Ascending aorta (tissue), 2 donors: ENCODE measurements at places on chromosomes 7 and 10.

DNA sequence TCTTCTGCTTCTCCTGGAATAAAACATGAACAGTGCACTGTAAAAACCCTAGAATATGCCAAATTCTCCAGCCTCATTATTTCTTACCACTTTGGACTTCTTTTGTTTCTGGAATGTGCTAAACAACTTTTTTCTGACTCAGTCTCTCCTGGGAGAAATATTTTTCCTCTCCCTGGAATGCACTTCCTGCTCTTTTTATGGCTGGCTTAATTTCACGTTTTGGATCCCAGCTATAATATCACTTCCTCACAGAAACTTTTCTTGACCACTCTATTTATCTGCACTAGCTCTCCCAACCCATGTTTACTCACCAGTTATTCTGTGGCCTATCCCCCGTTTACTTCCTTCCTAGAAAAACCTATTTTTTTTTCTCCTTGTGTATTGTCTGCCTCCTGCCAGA lies 26.7 kb downstream of the ABCB5 start:
- no peaks in the 10 kb centered on the region for H3K27me3 ChIP-seq
- H3K27ac ChIP-seq, result no peak overlapping the region
- no peak for DNase-seq
- no peak overlapping the region for H3K4me3 ChIP-seq

GRCh38 chr7:43406961-43407360 lies 175.9 kb upstream of the STK17A start:
- H3K4me3 ChIP-seq, result no peak overlapping the region
- no peak overlapping the region for H3K27ac ChIP-seq
- H3K27me3 ChIP-seq, result no peaks in the 10 kb centered on the region
- DNase-seq, result no peak
- no peaks in the 10 kb centered on the region for H3K36me3 ChIP-seq

- H3K36me3 ChIP-seq, result no peaks in the 10 kb centered on the region
- H3K4me1 ChIP-seq, result no peaks in the 10 kb centered on the region
- no peak for DNase-seq
- no peaks in the 10 kb centered on the region for H3K27me3 ChIP-seq
- H3K4me3 ChIP-seq, result no peak overlapping the region
Observed at GRCh38 chr10:44458671-44459413, 73.9 kb upstream of the CXCL12 start.

GRCh38 chr7:41744161-41744560 lies 41.3 kb upstream of the INHBA start:
- H3K27ac ChIP-seq, result no peak overlapping the region
- no peaks in the 10 kb centered on the region for H3K4me1 ChIP-seq
- no peaks in the 10 kb centered on the region for H3K36me3 ChIP-seq
- H3K4me3 ChIP-seq, result no peak overlapping the region
- no peaks in the 10 kb centered on the region for H3K27me3 ChIP-seq

GRCh38 chr7:50062951-50063350 lies 30.1 kb downstream of the ZPBP start:
- H3K36me3 ChIP-seq, result no peaks in the 10 kb centered on the region
- no peaks in the 10 kb centered on the region for H3K27me3 ChIP-seq

DNA sequence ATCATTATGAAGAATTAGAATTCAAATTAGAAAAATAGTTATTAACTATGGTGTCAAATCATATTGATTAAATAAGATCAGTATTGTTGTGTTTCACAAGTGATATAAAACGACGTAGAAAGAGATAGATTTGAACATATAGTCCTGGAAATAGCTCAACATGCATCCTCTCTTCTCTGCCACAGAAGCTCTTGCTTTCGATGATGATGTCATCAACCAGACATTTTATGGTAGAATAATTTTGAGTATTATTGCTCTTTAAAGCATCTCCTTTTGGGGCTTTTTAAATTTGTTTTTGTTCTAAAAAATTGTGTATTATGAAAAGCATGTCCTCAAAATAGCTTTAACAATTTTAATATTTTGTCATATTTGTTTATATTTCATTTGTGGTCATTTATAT lies 95.0 kb downstream of the DGKB start:
- H3K4me1 ChIP-seq, result no peaks in the 10 kb centered on the region
- H3K36me3 ChIP-seq, result no peaks in the 10 kb centered on the region
- no peak overlapping the region for H3K4me3 ChIP-seq

GRCh38 chr10:114674346-114674745 lies 16.3 kb upstream of the ABLIM1 start:
- H3K27me3 ChIP-seq, result no peaks in the 10 kb centered on the region
- H3K36me3 ChIP-seq, result no peaks in the 10 kb centered on the region
- DNase-seq, result no peak
- H3K4me3 ChIP-seq, result no peak overlapping the region
- H3K4me1 ChIP-seq, result no peaks in the 10 kb centered on the region

GRCh38 chr7:157017149-157017548 lies 6.7 kb upstream of the MNX1 start:
- H3K4me1 ChIP-seq, result no peaks in the 10 kb centered on the region

GRCh38 chr10:71549766-71550533 lies 153.2 kb downstream of the CDH23 start:
- H3K27me3 ChIP-seq, result no peaks in the 10 kb centered on the region
- peaks cover 4% of the 10 kb centered on the region for H3K4me1 ChIP-seq
- no peak overlapping the region for H3K4me3 ChIP-seq
- no peak overlapping the region for H3K27ac ChIP-seq

GRCh38 chr7:75921479-75921878 lies 6.5 kb downstream of the POR start:
- H3K36me3 ChIP-seq, result no peaks in the 10 kb centered on the region
- no peak for DNase-seq
- H3K4me3 ChIP-seq, result no peak overlapping the region
- no peaks in the 10 kb centered on the region for H3K27me3 ChIP-seq
- no peak overlapping the region for H3K27ac ChIP-seq

DNA sequence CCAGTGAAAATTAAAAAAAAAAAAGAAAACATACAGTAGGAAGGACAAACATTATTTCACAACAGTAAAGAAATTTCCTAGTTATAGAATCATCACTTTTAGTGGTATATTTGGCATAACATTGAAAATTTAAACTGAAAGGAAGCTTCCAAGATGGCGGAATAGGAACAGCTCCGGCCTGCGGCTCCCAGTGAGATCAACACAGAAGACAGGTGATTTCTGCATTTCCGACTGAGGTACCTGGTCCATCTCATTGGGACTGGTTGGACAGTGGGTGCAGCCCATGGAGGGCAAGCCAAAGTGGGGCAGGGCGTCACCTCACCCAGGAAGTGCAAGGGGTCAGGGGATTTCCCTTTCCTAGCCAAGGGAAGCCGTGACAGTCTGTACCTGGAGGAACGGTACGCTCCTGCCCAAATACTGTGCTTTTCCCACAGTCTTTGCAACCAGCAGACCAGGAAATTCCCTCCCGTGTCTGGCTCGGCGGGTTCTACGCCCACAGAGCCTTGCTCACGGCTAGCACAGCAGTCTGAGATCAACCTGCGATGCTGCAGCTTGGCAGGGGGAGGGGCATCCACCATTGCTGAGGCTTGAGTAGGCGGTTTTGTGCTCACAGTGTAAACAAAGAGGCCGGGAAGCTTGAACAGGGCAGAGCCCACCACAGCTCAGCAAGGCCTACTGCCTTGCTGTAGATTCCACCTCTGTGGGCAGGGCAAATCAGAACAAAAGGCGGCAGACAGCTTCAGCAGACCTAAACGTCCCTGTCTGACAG lies 19.4 kb downstream of the PON3 start:
- no peaks in the 10 kb centered on the region for H3K4me1 ChIP-seq
- H3K4me3 ChIP-seq, result no peak overlapping the region
- no peaks in the 10 kb centered on the region for H3K27me3 ChIP-seq
- DNase-seq, result no peak

DNA sequence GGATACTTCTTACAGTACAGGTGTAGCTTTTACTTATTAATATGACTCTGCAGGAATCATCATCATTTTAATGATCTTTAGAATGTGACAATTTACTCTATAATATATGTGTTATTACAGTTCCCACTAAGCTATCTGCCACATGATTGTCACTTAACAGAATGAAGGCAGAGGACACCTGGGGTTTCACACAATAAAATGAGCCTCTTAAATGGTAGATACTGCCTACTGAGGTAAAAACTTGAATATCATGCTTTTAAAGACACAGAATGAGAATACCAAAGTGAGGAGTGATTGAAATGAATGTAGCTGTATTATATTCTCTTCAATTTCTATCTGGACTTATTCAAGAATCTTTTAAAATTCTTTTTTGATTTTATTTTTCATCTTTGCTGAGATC lies 1255.3 kb upstream of the LRRN3 start:
- H3K4me1 ChIP-seq, result no peaks in the 10 kb centered on the region
- H3K27me3 ChIP-seq, result no peaks in the 10 kb centered on the region
- no peak overlapping the region for H3K4me3 ChIP-seq
- H3K27ac ChIP-seq, result no peak overlapping the region
- DNase-seq, result no peak

DNA sequence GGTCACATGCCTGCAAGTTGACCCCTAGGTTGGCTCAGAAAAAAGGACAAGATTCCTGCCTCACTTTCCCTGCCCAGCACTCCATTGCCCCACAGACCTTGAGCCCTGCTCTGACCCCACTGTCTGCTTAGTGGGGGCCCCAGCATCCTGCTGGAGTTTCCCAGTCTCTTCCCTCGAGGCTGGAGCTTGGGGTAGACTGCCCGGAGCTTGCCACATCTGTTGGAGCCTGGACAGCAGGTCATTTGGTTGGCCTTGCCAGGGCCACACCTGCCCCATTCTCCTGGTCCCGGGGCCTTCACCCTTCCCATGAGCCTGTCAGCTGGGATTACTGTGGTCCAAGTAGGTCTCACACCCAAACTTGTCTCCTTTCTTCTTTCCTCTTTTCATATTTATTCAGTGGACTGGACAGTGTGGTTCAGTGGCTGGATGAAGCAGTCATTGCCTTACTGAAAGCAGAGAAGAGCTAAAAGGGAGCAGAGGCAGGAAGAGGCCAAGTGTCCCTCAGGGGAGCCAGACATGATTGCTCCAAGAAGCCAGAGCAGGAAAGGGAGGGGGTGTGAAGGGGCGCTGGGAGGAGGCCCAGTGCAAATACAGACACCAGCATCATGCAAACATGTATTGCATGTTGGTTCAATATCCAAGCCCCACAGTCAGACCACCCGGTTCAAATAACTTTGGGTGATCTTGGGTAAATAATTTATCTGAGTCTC lies 56.2 kb upstream of the CACUL1 start:
- H3K36me3 ChIP-seq, result no peaks in the 10 kb centered on the region
- H3K4me3 ChIP-seq, result no peak overlapping the region
- H3K27me3 ChIP-seq, result no peaks in the 10 kb centered on the region
- DNase-seq, result no peak
- H3K4me1 ChIP-seq, result no peaks in the 10 kb centered on the region

- no peak overlapping the region for H3K4me3 ChIP-seq
- H3K27me3 ChIP-seq, result no peaks in the 10 kb centered on the region
- no peaks in the 10 kb centered on the region for H3K4me1 ChIP-seq
- peaks cover 25% of the 10 kb centered on the region for H3K36me3 ChIP-seq
- no peak overlapping the region for H3K27ac ChIP-seq
Observed at GRCh38 chr10:804191-804781, 114.8 kb upstream of the DIP2C start.

DNA sequence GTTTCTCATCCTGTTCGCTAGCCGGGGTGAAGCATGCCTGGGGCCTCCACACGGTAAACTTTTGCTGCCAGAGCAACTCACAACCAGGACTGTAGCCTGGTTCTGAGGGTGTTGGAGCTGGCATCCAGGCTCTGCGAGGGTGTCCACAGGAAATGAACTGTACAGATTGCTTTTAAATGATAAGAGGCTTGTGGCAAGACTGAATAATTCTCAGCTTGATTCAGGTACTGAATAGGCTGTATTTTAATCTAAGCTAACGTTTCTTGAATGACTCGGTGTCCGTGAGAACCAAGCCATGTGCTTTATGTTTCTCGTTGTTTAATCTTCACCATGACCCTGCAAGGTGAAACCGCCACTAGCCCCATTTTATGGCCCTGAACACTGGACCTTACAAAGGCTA lies 49.3 kb downstream of the EEPD1 start:
- peaks cover 3% of the 10 kb centered on the region for H3K4me1 ChIP-seq
- no peaks in the 10 kb centered on the region for H3K27me3 ChIP-seq
- H3K36me3 ChIP-seq, result no peaks in the 10 kb centered on the region
- DNase-seq, result no peak
